ENCODE measurements at places on chromosomes 2 and 18.

DNA sequence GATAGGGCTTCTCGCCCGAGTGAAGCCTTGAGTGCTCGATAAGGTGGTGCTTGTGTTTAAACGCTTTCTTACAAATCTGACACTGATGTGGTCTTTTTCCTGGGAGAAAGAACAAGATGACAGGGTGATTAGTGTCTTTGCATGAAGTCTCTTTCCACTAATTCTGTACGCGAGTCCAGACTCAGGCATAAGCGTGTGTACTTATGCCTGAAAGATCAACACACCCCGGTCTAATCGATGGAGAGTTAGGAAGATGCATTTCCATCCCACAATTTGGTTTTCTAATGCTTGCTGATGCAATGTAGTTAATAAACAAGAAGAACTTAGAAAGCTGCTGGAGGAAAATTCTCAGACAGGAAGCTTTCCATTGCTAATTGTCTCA lies 130.0 kb downstream of the ZEB2 start:
- no peak for DNase-seq

- no peak for DNase-seq
Observed at GRCh38 chr2:172736424-172737174, 954 bp downstream of the RAPGEF4 start.

DNA sequence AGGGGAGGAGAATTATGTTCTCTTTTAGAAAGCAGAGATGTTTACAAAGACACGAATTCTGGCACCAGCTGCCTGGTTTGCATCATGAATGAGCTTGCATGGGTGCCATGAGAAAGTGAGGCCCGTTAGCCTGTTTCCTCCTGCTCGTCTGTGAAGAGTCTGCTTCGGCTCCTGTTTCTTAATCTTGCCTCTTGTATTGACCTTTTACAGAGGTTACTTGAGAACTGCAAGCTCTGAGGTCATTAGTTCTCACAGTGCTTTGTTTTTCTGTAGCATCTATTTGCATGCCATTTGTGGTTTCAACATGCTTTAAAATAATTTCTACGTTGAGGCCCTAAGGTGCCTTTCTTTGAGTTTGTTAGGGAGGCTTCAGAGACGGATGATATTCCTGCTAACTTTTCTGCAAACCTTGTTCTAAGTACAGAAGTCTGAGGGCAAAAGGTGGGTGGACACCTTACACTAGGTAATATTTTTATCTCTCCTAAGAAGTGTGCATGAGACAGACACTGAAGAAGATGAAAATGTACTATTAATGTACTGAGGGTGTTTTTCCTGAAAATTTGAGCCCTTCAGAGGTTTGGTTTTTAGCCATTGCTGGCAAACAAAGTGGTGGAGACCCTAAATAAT lies 53.4 kb upstream of the LINC00305 start:
- no peak for DNase-seq

DNA sequence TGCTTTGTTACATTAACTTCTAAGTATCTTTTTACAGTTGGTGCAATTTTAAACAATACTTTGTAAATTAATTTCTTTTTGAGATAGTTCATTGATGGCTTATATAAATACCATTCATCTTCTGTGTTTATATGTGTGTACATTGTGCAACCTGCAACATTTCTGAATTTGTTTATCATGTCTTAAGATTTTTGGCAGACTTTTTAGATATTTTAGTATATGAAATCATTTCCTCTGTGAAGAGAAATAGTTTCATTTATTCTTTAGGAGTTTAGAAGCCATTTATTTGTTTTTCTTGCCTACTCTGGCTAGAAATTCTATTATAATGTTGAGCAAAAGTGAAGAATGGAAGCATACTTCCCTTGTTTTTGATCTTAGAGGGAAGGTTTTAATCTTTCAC lies 337.8 kb upstream of the DSEL start:
- DNase-seq, result no peak

DNA sequence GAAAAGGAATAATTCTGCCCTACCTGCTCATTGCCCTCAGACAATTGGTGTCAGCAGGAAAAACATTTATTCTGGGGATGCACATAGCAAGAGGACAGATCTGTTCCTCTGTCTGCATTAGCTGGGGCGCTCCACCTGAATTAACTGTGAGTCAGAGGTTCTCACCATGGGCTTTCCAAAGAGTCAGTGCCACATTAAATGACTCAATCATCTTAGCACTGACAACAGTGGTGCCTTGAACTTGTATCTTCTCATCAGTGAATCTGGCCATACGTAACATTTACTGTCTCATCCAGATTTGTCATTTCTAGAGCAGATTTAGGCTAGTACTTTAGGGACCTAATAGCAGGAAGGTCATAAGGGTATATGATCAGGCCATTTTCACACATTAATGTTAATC lies 358.1 kb upstream of the CRIM1 start:
- no peak for DNase-seq
